ENCODE measurements at places on chromosomes 4 and X. TPM values are rescaled to one million over a fixed set of nuclear protein-coding genes. Genes with fewer than 3 reads are reported as not detected.

The BEX3 gene
- 462 TPM for total RNA-seq

The PRDM8 gene
- total RNA-seq, result 2.8 TPM

The DOK7 gene
- not detected for total RNA-seq

The DMP1 gene
- not detected for total RNA-seq

The GCNA gene
- total RNA-seq, result 1.5 TPM

The SERTM2 gene
- 2.3 TPM for total RNA-seq

The FOXR2 gene
- not detected for total RNA-seq

The KLHL13 gene
- total RNA-seq, result 39.1 TPM

The PHKA1 gene
- 3.6 TPM for total RNA-seq

The TASL gene
- total RNA-seq, result not detected

The PAGE2B gene
- 0.28 TPM for total RNA-seq
